Activated T-cell treated with anti-CD3 and anti-CD28 coated beads, Interleukin-2, amount 50 U/mL, for 1 hour (primary cell): ENCODE measurements at places on chromosomes 12 and 14.

- no peak for DNase-seq
Observed at GRCh38 chr14:82003426-82003825, 469.8 kb upstream of the SEL1L start.

- DNase-seq, result no peak
Observed at GRCh38 chr12:115871714-115872113, 405.8 kb downstream of the MED13L start.

- DNase-seq, result no peak
Observed at GRCh38 chr12:12460935-12461922, 101.4 kb downstream of the DUSP16 start.

DNA sequence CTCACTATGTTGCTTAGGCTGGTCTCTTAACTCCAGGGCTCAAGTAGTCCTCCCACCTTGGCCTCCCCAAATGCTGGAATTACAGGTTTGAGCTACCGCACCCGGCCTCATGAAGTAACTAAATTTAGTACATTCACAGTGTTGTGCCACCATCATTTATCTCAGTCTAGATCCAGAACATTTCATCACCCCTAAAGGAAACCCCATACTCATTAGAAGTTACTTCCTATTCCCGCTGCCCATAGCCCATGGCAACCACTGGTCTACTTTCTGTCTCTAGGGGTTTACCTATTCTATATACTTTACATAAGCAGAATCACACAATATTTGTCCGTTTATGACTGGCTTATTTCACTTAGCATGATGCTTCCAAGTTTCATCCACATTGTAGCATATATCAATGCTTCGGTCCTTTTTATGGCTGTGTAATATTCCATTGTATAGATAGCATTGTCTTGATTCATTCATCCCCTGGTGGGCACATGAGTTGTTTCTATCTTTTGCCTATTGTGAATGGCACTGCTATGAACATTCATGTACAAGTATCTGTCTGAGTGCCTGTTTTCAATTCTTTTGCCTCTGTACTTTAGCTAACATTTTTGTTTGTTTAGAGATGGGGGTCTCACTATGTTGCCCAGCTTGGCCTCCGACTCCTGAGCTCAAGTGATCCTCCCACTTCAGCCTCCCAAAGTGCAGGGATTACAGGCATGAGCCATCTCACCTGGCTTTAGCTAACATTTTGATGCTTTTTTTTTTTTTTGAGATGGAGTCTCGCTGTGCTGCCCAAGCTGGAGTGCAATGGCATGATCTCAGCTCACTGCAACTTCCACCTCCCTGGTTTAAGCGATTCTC, 10.2 kb upstream of the SH2B3 start:
- no peak for DNase-seq

GRCh38 chr14:79337761-79338160, 873.5 kb downstream of the DIO2 start:
- DNase-seq, result no peak

GRCh38 chr14:101738703-101739320, 22.7 kb upstream of the PPP2R5C start:
- DNase-seq, result no peak

- DNase-seq, result no peak
Observed at GRCh38 chr12:121423682-121424623, 24.0 kb downstream of the RNF34 start.

- DNase-seq, result no peak
Observed at GRCh38 chr14:89146274-89146673, 270.8 kb downstream of the FOXN3 start.

GRCh38 chr14:89983375-89983774, 27.6 kb downstream of the TDP1 start:
- no peak for DNase-seq

DNA sequence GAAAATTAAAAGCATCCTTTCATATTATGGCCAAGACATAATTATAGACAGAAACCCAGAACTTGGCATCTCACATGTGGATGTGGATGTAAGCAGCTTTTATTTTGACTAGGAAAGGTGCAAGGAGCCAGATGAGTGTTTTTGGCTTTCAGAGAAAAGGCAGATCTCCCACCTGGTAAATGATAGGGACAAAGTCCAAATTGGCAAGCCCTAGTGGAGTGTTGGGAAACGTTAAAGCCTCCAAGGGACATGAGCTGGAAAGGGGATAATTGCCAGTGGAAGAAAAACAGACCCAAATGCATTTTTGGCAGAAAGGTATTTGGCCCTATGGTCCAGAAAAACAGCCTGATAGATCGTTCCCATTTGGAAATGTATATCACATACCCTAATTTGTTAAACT, 60.1 kb downstream of the KLHL28 start:
- no peak for DNase-seq

GRCh38 chr12:53972152-53972702, 699 bp upstream of the HOXC11 start:
- no peak for DNase-seq

DNA sequence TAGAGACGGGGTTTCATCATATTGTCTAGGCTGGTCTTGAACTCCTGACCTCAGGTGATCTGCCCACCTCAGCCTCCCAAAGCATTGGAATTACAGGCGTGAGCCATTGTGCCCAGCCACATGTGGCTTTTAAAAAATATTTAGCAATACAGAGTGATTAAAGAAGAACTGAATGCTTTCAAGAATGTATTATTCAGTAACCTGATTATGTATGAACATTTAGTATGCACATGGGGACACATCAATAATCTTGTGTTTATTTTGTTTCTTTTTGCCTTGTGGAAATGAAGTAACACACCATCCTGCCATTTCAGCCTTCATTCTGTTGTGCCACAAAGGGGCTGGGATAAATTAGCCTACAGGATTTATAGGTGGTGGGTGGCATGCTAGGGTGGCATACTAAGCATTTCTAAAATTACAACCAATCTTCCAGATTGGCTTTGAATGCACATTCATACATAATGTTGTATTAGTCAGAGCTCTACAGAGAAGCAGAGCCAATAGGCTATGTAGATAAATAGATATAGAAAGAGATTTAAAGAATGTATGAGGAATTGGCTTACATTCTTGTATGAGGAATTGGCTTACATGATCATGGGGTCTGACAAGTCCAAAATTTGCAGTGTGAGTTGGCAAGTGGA, 25.5 kb upstream of the TXNRD1 start:
- DNase-seq, result no peak

GRCh38 chr12:80709811-80710726, 2.6 kb downstream of the MYF6 start:
- DNase-seq, result no peak

GRCh38 chr12:115941362-115941761, 336.1 kb downstream of the MED13L start:
- no peak for DNase-seq

DNA sequence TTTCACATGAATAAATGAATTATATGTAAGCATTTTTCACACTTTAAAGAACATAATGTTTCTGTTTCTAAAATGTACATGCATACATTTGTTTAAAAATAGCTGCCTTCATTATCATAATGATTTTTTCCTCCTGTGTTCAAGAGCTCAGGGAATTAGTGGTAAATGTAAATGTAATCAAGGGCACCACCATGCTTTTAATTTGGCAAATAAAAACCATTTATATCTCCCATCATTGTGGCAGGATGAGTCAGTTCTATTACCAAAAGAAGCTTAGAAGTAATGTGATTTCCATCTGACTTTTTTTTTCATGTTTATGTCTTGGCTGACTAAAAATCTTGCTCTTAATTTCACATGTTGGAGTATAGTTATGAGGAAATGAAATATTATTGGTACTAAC, 176.1 kb downstream of the GXYLT1 start:
- no peak for DNase-seq

GRCh38 chr12:62291864-62292760, 31.9 kb downstream of the USP15 start:
- DNase-seq, result no peak

GRCh38 chr14:30706704-30707103, 84.6 kb downstream of the SCFD1 start:
- DNase-seq, result no peak

DNA sequence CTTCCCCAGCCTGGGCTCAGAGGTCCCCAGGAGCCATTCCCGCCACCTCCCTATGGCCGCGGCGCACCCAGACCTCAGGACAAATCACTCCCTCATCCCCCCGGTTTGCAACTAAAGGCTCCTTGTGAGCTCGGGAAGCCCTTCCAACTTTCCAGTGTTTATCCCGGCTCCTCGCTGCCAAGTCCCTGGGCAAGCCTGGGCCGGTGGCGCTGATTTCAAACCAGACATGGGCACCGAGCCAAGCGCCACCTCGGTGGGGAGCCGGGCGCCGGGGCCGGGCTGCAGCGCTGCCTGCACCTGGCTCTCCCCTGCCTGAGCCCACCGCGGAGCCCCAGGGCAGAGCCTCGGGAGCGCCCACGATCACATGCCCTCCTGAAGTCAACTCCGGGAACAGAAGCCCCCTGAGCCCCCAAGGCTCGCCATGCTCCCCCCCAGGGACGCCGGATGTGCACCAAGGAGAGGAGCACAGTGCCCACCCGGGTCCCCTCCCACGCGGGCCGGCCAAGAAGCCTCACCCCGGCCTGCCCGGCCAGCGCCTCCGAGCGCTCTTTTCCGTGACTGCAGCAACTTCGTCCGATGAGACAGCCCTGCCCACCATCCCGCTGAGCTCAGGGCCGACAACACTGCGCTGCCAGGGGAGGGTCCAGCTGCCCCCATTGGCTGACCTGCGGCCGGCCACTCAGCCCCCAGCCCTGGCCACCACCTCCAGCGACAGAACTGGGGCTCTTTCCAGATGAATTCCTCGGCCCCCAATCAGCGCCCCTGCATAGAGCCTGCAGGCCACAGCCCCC, 50.0 kb downstream of the NCOR2 start:
- no peak for DNase-seq

GRCh38 chr12:121494093-121494787, 86.6 kb downstream of the KDM2B start:
- DNase-seq, result peak; percentile 71

- DNase-seq, result no peak
Observed at GRCh38 chr12:19880076-19880475, 440.8 kb downstream of the AEBP2 start.

DNA sequence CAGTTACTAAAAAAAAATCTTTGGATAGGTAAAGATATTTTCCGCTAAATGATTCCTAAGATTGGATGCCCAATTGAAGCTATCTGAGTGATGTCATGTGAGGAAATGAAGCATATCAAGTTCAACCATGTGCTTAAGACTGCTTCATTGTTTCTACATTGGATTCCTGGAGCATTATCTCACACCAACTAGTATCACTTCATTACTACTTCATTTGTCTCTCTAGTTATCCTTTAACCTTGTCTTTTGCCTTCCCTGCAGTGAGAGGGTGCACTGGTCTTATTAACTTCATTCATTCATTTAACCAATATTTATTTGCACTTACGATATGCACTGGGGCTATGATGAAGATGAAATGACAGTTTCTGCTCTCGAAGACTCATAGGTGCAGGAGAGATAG, 198.1 kb downstream of the SLC38A4 start:
- no peak for DNase-seq

DNA sequence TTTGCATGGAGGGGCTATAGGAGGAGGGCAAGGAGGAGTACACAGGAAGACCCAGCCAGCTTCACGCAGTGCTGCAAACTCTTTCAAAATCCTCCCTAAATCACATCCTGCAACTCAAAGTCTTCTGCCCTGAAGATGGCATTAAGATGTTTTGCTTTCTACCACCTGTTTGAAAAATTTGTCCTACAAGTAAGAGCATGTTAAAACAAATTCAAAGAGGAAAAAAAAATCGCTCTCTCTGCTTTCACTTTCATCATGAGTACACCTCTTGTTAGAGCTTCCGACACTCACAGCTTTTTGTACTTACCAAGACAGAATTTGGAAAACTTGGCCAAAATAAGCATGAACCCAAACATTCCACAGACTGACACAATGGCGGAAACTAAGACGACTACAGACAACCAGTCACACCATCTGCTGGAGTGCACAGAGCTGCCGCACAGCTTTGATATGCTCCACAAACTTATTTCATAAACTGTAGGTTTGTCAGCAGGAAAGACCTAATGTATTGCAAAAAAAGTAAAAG, 21.3 kb downstream of the GCH1 start:
- no peak for DNase-seq

GRCh38 chr14:94536836-94537235, 24.4 kb upstream of the SERPINA4 start:
- no peak for DNase-seq

DNA sequence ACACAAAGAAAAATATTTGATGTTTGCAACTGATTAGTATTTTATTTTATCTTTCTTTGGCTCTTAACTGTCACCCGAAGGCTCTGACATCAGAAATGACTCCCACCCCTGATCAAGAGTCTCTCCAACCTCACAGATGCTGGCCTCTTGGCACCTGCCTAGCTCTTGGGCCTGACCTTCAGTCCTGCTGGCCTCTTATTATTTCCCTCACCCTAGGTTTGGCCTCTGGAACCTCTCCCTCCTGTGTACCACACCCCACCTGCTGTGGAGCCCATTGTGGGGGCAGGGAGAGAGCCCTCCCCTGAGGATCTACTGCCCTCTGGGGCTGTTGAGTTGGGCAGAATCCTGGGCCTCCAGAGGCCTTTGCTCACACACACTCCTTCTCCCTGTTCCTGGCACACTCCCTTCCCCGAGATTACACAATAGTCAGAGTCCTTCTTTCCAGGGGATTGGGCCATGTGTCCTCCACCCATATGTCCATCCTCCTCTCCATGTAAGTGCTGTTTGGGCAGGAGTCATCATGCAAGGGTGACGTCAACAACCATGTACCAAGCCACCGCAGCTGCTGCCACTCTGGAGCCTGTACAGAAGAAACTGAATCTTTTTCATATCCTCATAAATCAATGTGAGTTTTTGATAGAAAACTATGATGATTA, 124.3 kb downstream of the RASSF9 start:
- DNase-seq, result no peak

- DNase-seq, result no peak
Observed at GRCh38 chr14:85276979-85277228, 253.0 kb upstream of the FLRT2 start.

- DNase-seq, result no peak
Observed at GRCh38 chr12:89733579-89734201, 25.1 kb upstream of the ATP2B1 start.

- no peak for DNase-seq
Observed at GRCh38 chr12:77615332-77615731, 215.4 kb upstream of the NAV3 start.

GRCh38 chr12:904010-904414, 45.5 kb downstream of the RAD52 start:
- DNase-seq, result no peak

DNA sequence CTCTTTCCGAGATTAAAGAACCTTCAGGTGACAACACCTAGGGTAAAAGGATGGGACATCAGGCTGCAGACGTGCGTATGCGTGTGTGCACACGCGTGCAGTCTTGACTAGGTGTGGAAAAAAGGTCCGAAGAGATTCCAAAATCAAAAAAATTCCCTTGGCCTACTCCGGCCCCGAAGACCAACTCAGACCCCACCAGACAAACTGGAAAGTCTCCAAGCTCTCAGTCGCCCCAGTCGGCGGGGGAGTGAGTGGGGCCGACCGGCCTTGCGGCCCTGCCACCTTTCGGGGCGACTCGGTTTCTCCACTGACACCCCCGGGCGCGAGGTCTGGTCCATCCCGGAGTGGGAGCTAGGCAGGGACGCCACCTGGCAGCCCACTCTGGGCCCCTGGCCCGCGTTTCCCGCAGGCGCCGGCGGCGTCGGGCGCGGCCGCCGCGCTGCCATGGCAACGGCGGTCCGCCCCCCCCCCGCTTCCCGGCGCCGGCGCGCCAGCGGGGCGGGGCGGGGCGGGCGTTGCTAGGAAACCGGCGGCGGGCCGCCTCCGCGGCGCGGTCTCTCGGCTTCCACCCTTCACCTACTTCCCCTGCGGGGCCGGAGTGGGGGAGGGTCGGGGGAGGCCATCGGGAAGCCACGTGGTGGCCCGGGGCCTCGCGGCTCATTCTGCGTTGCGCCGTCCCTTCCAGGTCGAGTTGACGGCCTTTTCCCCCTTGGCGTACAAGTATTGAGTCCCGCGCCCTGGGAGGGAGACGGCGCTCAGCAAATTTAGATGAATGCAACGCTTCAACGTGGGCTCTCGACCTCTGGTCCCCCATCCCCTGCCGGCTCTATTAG, 253.1 kb downstream of the EFCAB11 start:
- DNase-seq, result peak; percentile 86
